ENCODE measurements at places on chromosomes 3 and 15.
A peak's percentile ranks its signal among the peaks of the same experiment; 100 is the strongest.

DNA sequence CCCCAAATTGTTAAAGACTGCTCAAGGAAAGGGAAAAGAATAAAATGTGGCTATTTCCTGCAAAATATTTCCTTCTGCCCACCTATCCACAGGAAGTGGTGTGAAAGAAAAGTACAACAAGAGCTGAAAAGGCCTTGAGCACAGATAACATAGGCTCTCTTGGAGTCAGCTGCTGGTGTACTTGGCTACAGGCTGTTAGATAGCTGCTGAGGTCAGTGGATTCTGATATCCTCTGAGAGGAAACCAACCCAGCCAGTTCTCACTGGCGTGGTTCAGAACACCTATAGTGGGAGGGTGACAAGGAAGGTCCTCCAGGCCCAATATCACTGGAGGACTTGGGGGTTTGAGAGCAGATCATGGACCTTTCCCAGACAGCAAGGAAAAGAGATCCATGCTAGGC is 124.4 kb upstream of the GAP43 start:
- no peak for DNase-seq

DNA sequence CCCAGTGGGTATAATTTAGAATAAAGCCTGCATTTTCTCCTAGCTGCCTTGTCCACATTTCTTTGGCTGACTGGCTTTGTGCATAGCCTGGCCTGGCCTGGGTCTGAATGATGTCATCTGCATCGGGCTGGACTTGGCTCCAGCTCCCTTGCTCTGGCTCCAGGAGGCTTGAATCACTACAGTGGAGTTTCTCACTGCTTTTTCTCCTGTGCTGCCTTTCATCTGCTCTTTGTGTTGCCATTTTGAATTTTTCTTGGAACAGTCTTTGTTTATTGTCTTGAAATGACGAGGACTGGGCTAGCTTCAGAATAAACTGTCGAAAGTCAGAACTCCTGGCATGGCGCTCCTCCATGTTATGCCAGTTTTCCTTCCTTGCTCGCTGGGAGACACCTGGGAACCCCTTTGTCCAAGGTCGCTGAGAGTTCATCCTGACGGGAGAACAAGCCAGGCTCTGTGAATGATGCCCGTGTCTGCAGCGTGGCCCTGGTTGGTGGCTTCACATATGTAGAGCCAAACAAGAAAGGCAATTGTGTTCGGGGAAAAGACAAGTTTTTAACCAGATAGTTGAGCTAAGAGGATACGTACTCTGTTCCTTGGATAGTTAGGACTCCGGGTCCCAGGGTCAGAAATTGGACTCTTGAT is 258.9 kb downstream of the PDZRN3 start:
- no peak for DNase-seq

DNA sequence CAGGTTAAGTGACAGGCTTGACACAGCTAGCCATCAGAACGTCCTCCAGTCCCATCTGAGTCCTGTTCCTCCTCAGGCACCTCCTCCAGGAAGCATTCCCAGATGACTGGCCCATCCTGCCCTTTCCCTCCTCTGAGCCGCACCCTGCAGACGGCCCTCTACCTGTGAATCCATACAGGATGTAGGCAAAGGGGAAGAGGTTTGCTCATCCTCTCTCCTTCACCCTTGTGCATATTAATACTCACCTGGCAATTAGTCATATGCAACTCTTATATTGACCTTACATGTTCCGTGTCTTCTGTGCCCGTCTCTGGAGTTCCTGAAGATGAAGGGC is 61.9 kb downstream of the SMAD3 start:
- DNase-seq = no peak

GRCh38 chr3:76307556-76307955 is 522.2 kb upstream of the ZNF717 start:
- no peak for DNase-seq

- DNase-seq = peak; percentile 62
Observed at GRCh38 chr15:55791551-55792400, 48.8 kb upstream of the PRTG start.

- DNase-seq = no peak
Observed at GRCh38 chr15:99753066-99753465, 19.8 kb upstream of the LYSMD4 start.

DNA sequence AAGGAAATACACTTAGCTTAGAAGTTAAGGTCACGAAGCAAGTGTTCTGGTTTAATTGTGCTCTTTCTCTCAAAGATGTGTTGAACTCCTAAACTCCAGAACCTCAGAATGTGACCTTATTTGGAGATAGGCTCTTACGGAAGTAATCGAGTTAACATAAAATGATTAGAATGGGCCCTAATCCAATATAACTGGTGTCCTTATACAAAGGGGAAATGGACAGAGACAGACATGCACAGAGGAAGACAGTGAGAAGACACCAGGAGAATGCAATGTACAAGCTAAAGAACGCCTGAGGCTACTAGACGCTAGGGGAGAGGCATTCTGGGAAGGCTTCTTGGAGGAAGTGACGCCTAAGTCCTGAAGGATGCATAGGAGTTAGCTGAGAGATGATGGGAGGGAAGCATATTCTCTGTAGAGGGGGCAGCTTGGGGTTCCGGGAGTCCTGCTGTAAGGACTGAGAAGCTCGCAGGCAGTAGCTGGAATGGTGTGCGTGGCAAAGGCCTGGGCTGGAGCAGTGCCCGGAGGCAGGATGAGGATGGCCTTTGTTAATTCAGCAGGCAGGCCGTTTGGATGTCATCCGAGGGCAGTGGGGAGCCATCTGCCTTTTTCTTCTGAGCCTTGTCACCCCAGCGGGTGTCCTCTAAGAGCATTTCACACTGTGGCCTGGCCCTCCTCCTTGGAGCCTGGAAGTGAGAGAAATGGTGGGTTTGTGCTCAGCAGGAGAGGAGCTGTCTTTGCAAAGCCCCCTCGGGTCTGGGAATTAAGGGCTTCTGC is 513.4 kb downstream of the SHQ1 start:
- peak; percentile 75 for DNase-seq

- peak; percentile 54 for DNase-seq
Observed at GRCh38 chr3:44976002-44976815, at the start of the genes EXOSC7 and ZDHHC3. TSS of gene EXOSC7 (plus strand) at chr3:44976244. CDS start at chr3:44976278, 34 bp downstream. TSS of gene ZDHHC3 (minus strand) at chr3:44976174. CDS start at chr3:44959436, 16,738 bp downstream.

DNA sequence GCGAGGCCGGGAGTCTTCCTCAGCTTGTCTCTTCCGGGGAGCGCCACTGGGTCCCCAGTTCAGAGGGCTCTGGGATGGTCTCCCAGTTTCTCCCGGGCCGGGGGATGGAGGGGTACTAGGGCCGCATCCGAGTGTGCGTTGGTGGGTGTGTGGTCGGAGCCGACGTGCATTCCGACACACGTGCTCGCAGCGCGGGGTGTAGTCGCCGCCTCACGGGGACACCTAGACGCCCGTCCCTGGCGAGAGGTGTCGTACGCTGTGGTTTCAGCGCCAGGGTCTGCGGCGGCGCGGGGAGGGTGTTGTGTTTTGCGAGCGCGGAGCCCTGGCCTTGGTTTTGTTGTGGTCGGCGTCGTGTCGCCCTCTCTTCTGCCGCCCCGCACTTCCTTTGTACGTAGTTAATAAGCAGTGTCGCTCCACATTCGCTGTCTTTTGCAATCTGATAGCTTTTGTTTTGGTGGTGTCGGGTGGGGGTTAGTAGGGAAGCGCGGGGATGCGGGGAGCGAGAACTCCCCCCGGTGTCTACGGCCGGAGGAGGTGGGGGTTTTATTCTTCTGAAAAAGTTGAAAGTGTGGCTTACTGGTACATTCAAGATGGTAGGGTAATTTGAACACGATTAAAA is 2.2 kb downstream of the IGF1R start:
- peak; percentile 31 for DNase-seq

- DNase-seq = no peak
Observed at GRCh38 chr15:101329867-101330380, 34.9 kb upstream of the SNRPA1 start.

DNA sequence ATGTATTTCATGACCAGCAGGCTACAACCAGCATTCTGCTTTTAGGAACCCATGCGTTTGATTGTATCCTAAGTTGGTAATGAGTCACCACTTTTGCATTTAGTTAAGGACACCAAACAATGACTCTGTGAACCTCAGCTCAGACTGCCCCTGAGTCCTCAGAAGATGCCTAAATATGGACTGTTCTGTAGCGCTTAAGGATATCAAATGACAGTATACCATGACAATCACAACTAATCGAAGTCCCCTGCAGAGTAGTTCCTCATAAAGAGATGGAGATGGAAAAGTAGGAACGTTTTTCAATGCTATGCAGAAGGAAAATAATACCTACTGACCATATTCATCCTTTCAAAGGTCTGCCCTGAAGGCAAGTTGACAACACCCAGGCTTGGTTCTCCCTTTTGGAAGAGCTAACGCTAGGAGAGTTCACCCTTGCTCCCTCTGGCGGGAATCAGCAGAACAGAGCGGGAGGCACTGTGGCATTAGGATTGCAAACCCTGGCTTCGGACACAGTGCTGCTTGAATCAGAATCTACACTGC is 508.6 kb downstream of the FHIT start:
- no peak for DNase-seq

DNA sequence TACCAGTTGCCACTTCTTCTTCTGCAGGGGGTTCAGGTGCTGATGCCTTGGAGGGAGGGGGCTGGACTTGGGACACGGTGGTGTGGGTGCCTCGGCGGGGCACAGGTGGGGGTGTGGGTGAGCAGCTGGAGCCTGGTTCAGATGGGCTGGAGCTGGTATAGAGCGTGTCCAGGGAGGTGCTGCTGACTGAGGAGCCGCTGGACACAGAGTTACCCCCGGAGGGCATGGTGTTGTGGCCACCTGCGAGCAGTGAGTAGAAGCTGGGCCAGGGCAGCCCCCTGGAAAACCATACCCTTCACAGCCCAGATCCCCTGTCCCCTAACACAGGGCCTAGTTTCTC is 4.2 kb downstream of the NCKIPSD start:
- no peak for DNase-seq

- no peak for DNase-seq
Observed at GRCh38 chr3:158766364-158766763, 34.1 kb upstream of the RARRES1 start.

DNA sequence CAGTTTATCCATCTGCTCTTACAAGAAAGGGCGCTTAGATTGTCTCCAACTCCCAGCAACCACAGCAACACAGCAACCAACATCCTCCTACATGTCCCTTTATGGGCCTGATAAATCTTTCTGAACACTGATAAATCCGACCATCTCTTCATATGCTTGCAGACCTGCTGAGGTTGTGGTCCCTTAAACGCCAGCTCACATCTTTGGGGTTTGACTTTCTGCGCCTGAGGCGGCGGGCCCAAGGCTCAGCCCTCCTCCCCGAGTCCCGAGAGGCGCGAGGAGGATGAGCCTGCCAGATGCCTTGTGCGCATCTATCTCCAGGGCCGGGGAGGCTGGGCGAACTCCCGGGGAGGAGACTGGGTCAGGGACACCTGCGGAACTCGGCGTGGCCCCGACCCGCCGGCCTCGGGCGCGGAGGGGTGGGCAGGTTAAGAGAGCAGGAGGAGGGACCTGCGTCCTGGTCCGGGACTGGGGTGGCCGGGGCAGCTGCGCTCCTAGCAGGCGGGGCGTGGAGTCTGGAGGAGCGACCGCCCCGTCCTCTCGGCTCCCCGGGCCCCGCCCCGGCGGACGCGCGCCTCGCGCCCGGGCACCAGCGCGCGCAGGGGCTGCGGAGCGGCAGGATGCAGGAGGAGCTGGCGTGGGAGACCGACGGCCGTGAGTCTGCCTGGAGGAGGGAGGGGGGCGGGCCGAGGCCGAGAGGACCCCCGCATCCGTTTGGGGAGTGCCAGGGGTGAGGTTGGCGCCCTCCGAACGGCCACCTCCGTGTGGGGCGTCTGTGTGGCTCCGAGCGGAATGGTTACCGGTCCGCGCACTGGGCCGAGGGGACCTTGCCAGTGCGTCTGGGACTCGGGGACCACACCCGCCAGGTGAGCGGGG is at the start of gene ANKDD1A:
TSS of gene ANKDD1A (plus strand) at position 592 of the 876 bp plus-strand sequence. CDS start at position 621, 29 bp downstream.
- DNase-seq = peak; percentile 13

DNA sequence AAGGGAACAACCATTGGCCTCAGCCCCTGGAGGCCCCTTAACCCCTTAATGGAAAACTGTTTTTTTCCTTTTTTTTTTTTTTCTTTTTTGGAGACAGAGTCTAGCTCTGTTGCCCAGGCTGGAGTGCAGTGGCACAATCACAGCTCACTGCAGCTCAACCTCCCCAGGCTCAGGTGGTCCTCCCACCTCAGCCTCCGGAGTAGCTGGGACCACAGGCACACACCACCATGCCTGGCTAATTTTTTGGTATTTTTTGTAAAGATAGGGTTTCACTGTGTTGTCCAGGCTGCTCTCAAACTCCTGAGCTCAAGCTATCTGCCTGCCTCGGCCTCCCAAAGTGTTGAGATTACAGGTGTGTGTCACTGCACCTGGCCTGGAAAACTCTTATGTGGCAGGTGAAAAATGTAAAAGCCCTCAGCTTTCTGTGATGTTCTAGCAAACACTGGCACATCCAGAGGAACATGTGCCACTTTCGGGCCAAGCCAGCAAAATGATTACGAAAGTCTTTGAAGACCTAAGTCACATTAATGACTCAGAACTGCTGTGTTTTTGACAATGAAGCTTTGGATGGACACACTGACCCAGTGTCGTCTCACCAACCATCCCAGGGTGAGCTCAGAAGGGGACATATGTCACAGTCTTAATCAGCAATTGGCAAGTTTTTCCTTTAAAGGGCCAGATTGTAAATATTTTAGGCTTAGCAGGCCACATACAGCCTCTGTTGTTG is 189.3 kb upstream of the TPM1 start:
- DNase-seq = no peak

- DNase-seq = no peak
Observed at GRCh38 chr3:171346582-171347300, 113.5 kb downstream of the TNIK start.

DNA sequence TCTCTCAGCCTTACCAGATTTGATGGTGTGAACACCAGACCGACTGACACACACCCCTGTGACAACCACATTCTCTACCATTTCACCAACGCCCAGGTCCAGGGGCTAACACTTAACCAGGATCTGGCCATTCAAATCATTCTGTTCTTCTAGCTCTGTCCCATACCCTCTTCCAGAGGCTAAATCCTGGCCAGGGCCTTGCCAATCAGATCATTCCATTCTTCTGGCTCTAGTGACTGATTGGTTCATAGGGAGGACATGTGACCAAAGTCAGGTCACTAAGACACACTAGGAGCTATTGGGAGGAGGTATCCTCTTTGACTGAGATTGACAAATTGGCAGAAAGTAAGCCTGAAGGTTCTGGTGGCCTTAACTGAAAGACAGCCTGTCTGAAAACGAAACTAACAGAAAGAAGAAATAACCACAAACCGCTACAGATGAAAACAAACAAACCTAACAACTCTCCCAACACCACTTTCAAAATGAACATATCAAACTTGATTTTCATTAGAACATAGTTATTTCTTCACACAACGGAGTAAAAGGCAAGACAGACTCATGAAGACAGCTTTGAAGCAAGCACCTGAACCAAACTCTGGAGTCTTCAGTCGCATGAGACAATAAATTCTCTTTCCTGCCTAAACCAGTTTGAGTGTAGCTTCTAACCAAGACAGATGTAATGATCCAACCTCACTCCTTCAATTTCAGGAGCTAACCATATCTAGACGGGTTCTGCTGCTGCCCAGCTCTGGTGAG is 68.5 kb downstream of the TRANK1 start:
- DNase-seq = no peak

DNA sequence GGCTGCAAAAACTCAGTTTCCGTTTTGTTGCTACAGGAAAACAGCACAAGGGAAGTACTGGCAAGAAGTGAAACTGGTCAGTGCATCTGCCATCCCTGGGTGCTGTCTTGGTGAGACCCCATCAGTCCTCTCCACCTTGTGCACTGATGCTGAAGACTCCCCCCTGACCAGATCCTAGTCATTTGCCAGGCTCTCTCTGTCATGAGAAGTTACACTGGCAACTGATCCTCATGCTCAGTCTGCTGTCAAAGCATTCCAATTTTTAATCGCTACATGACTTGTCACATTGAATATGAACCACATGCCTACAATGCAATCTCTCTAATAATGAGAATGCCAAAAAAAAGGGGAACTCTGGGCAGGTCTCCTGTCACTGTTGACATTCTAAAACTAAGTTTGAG is 296.5 kb downstream of the ZIC1 start:
- DNase-seq = no peak

- no peak for DNase-seq
Observed at GRCh38 chr3:151772825-151773480, 39.2 kb downstream of the AADACL2 start.
